ENCODE measurements at places on chromosomes 4 and X.

DNA sequence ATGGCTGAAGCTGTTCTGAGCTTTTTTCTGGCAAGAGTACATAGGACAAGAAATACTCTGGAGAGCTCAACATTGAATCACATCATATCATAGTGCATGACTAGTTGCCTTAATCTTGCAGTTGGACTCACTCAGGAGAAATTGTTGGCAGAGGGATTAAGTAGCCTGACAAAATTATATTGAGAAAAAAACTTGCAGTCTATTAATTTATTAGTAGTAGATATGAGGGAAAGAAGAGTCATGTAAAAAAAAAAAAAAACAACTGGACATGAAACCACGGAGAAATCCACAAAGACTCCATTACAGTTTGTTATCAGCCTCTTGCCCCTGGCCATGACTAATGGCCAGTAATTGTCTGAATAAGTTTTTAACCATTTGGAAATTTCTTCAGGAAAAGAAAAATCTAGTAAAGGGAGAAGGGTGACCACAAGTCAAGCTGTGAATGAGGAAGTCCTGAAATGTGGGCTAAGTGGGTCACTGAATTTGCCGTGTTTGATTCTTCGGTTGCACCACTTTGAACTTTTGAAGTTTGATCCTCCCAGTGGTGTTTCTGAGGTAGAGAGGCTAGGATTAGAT, 45.6 kb downstream of the FHL1 start:
- no peak for DNase-seq

GRCh38 chr4:121873604-121874003, 3.3 kb upstream of the BBS7 start:
- DNase-seq = no peak

DNA sequence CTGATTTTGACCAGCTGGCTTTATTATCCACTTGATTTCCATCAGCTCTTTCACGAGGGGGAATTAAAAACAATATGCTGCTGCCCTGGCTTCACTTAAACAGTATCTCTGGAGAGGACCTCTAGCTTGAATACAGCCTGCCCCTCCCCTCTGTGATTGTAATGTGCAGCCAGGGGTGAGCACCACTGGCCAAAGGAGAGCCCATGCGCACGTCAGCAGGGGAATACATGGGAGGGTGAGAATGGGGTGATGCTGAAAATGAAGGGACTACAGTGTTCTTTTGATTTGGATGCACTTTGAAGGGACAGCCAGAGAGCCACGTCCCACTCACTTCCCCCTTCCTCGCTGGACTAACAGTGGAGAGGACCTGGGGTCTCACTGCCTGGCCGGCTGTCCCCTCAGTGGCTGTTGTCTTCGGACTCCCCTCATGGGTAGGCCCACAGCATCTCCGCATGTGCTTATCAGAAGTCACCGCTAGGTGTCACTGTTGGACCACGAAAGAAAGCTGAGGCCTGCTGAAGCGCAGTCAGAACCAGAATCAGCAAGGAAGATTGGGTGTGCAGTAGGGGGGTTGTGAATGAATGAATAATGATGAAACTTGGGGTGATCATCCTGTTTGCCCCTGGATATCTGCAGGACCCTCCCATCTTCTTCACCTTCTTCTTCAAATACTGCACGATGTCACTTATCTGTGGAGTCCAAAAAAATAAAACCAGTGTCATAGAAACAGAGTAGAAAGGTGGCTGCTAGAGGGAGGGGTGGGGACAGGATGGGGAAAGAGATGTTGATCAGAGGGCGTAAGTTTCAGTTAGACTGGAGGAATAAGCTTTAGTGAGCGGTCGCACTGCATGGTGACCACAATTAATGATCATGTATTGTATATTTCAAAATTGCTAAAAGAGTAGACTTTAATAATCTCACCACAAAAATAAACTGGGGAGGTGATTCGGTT, 32.8 kb downstream of the CLCN4 start:
- peak; percentile 63 for DNase-seq

- DNase-seq = no peak
Measured at GRCh38 chr4:6724421-6725111, 8.6 kb downstream of the BLOC1S4 start.

DNA sequence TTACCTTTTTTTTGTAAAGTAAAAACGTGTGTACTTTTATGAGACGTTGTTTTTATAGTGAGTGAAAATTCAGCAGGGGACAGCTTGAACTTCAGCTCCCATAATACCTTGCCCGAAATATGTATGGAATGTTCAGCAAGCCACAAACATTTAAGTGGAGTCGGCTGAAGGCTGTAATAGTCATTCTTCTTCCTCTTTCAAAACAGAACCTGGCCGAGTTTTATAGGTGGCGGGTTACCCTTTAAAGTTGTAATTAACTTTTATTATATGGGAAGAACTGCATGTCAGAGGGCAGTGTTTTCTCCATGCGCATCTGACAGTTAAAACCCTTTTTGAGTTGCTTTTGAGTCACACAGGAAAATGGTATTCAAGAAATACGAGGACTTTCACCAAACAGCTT, 50.7 kb downstream of the CLDN34 start:
- no peak for DNase-seq

DNA sequence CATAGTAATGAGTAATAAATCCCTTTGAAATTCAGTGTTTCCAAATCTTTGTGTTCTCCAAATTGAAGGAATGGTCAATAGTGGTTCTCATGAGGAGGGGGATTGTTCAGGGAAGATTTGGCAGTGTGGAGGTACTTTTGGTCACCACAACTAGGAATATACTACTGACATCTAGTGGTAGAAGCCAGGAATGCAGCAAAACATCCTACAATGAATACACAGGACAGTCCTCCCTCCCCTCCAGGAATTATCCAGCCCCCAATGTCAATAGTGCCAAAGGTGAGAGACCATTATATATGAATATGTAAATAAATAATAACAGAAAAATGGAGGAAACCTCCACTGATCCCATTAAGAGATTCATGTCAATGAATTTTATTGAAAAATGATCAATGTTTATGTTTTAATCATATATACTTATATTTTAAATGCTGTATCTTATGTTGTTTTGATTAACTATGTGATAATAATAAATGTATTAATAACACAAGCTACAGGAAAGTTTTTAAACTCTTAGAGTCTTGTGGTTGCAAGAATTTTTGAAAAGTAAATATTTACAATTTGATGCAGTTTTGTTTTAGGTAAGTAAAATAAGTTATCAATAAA, 14.4 kb upstream of the FAM9A start:
- DNase-seq = peak; percentile 7

DNA sequence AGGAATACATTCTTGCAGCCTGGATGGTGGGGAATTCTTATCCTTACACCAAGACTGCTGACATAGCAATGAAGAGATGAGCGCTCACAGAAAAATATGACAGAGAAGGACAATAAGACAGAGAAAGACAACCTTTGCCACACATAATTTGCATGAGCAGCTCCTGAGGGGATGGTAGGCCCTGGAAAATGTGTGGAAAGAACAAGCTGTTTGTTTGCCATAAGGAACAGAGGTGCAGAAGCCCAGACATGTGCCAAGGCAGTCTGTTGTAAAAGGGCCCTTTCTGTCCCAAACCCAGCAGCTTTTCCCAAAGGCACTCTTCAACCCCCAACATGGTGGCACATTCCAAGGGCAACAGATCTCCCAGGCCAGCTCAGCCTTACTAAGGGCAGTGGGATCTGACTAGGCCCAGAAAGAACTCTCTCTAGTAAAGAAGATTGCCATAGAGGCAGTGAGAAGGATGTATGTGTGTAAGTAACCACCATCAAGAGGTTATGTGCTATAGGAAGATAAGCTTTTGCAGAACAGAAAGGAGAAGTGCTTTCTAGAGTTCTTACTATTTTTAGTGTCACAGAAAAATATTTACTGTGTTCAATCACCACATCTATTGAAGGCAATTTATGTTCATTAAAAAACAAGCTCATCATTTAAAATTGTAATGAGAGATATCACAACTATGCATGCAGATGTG, 287.0 kb upstream of the RASGEF1B start:
- no peak for DNase-seq

- DNase-seq = no peak
Measured at GRCh38 chrX:54721424-54721823, 76.6 kb downstream of the ITIH6 start.

DNA sequence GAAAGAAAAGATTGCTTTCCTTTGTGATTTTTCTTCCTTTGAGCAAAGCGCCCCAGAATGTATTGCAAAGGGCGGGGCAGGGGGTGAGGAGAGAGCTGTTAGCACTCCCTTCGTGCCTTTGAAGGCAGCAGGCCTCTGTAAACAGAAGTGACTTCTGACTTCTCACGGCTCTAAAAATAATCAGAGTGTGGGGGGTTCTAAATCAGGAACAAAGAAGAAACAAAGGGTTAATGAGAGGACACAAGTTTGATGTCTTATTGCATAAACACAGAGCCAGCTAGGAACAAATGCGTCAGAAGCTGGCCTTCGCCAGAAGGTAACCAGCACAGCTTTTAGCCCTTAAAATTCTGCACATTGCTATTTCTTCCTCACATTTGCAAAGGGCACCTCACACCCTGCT, 626.2 kb downstream of the MID1IP1 start:
- no peak for DNase-seq

- no peak for DNase-seq
Measured at GRCh38 chrX:84189125-84189524, 1.1 kb upstream of the RPS6KA6 start.

- no peak for DNase-seq
Measured at GRCh38 chr4:44228326-44228725, 220.3 kb downstream of the KCTD8 start.

DNA sequence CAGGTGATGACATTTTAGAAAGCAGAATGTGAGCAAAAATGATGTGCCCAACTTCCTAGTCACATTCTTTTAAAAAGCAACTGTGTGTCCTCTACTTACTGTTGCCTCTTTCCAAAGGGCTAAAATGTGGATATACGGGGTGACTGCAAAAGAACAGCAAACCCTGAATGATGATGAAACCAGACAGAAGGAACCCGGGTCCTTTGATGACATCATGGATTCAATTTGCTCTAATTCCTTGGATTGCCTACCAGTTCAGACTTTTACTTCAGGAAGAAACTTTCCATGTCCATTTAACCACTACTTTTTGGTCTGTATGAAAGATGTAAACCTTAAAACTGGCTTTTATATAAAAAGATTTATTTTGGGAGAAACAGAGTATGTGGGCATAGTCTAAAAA, 190.9 kb upstream of the MAB21L2 start:
- no peak for DNase-seq

DNA sequence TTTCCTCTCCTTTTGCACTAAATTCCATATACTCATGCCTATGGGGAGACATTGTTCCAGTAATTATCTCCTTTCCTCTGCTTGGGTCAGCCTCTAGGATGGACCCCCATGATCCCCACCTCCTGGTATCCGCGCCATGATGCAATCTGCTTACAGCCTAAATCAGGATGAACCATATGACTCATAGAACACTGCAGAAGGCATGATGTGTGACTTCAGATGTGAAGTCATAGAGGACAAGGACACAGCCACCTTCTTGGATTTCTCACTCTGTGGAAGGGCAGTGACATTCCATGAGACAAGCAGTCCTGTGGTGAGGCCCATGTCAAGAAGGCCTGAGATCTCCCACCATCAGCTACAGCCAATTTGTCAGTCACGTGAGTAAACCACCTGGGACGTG, 9.0 kb upstream of the TMEM144 start:
- DNase-seq = no peak

- no peak for DNase-seq
Measured at GRCh38 chr4:98242063-98242462, 19.1 kb upstream of the RAP1GDS1 start.

- no peak for DNase-seq
Measured at GRCh38 chr4:48271626-48272025, 2.0 kb upstream of the TEC start.

DNA sequence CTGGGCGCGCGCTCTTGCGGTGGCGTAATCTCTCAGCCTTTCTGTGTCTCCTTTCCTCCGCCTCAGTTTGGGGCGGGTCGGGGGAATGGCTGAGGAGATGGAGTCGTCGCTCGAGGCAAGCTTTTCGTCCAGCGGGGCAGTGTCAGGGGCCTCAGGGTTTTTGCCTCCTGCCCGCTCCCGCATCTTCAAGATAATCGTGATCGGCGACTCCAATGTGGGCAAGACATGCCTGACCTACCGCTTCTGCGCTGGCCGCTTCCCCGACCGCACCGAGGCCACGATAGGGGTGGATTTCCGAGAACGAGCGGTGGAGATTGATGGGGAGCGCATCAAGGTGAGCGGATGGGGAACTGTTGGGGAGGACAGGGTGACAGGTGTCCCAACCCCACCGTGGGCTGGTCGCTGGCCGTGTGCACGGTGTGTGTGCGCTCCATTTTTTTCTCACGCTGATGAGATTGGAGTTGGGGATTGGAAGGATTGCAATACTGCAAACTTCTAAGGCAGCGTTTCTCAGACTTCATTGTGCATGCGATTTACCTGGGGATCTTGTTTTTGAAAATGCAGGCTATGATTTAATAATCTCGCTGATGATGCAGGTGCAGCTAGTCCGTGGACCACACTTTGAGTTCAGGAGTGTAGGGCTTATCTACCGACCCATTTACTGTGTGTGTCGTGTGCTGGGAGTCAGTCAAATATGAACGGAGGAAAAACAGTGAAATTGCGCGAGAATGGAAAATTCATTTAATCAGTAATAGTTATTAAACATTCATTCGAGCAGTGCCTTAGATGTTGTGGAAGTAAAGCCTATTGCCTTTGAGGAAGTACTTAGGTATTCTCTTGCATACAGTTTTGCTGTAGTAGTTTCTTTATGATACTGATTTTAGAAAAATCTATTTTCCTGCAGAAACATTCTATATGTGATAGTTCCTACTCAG, at the start of gene RAB33B:
Gene RAB33B, plus strand, starts transcription at position 11 of the 935 bp plus-strand sequence. Its CDS starts 75 bp downstream, at position 86.
- DNase-seq = peak; percentile 5

DNA sequence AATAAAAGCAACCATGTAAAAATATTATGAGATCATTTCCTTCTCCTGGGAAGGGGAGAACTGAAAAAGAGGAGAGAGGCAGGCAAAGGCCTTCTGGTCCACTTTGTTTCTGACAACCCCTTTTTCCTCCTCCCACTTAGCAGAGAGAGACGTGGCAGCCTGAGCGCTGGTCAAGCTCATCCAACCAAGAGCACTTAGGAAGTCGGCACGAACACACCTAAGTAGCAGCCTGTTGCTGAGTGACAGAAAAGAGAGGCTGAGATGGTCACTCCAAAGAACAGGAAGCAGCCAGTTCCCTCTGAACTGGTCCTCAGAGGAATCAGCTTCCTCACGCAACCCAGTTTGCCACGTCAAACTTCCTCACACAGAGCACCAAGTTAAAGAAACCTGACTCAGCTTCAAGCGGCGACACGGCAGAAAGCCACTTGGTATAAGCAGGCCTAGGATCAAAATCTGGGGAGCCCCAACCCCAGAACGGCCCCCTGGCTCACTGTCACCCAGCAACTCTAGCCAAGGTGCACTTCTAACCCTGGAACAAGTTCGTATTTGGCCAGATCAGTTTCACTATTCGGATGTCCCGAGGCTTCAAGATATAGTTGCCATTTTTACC, 861 bp downstream of the SEC24D start:
- DNase-seq = peak; percentile 52
